ENCODE measurements at places on chromosomes 5 and 9. TPM values are rescaled to one million over a fixed set of nuclear protein-coding genes. Genes with fewer than 3 reads are reported as not detected.

DNA sequence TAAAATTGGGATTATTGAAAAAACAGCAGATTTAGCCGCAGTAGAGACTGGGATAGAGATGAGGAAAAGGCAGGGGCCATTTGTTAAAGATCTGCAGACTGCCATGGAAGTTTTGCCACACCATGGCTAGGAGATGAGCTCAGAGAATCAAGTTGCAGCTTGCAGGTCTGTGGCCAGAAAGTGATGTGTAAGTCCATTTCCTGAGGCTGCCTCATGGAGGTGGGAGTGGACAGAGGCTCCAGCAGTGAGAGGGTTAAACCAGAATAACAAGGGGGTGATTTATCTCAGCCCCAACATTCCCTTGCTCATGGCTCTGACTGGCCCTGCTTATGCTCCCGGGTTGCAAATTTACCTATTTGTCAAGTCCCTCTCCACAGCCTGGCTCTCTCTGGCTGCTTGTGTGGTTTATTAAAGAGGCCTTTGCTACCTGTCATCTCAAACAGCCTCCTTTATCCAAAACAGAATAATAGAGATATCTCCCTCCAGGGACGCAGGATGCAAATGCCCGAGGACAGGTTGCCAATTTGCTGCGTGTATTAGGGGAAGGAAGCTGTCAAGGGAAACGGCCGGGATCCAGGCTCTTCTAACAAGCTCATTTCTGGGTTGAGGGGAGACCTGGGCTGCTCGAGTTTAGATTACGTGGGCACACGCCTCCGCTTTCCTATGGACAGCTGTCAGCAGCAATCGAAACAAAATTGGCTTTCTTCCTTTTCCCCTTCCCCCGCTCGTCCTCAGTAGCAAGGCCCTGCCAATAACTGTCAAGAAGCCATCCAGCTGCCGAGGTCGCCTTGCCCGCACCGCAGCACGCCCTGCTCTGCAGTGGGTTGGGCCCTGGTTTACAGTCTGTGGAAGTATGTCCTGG is 72.8 kb upstream of the PITX1 start:
- DNase-seq = no peak

DNA sequence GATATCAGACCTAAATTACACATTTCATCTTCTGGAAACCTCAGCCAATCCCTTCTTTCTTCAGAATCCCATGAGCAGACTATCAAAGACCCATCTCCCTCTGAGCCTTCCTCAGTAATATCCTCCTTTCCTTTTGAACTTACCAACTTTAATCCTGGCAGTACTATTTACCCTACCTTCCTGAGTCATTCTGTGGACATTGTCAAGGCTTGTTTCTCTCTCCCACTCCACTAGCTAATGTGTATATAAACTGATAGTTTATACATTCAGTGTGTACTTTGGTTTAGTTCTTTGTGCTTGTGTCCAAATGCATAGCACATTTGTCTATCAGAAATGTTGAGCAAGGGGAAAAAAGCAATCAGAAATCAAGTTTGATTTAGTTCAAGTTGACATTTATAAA is 568.3 kb downstream of the CSNK1G3 start:
- DNase-seq = no peak

- DNase-seq = peak; percentile 94
These were observed 116.1 kb upstream of the TNC start for GRCh38 chr9:115234094-115234493.

- DNase-seq = no peak
These were observed 31.7 kb upstream of the CSF1R start for GRCh38 chr5:150117945-150118560.

DNA sequence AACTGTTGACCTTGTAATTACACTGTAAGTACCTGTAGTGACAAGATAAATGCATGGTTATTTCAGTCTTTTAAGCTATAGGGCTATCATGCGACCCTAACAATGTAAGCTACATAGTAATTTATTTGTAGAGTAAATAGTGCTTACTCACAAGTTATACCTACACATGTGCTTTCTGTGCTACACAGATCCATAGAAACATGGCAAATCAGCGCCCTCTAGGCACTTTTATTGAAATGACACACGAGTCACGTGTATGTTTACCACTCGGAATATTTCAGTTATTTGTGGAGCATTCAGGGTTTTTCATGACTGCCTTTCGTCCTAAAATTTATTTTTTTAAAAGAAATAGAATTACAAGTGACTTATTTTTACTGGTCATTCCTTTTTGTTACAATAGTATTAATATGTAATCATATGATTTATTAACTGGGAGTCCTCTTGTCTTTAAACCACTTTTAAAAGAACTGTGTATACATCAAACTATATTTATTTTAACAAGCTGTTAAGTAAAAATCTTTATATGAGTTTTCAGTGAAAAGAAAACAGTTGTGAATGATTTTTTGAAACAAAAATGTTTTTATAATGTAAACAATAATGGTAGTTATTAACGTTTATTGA is 1242.3 kb upstream of the WWC1 start:
- DNase-seq = peak; percentile 60

DNA sequence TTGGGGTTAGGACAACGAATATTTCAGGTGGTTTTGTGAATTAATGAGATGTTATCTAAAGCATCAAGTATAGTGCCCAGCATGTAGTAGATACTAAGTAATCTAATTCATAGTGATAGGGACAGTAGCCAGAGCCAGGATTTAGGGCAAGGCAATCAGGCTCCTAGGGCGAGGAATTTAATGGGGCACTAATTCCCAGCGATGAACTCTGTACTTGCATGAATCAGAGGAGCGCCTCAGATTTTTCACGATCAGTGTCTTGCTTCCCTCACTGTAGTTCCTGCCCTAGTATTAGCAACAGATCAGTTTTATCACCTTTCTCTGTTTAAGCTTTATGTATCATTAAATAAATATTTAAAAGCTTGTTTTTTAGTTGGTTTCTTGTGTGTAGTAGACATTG is 3.1 kb downstream of the AGGF1 start:
- no peak for DNase-seq

DNA sequence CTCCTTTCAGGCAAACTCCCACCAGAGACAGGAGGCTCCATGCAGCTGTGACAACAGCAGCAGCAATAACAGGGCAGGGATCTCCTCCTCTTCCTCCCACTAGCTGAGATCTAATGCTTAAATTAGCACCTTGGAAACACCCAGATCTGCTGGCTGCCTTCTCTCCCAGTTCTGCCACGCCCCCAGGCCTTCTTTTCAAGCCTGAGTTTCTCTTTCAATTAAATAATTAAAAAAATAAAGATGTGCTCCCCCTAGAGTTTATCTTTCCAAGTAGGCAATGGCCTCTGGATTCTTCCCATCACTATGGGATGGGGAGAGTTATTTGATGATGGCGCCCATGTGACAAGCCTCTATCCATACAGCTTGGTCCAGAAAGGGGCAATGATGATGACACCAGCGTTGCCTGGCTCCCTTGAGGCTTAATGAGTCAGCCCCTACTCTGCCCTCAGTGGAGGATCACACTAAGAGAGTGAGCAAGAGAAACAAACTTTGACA is 3.8 kb downstream of the FAM219A start:
- peak; percentile 62 for DNase-seq

- peak; percentile 55 for DNase-seq
These were observed 37.0 kb downstream of the ADAMTS12 start for GRCh38 chr5:33854733-33855151.

GRCh38 chr5:100430268-100431195 is 104.6 kb upstream of the FAM174A start:
- peak; percentile 47 for DNase-seq

GRCh38 chr9:110744715-110745384 is 76.3 kb downstream of the MUSK start:
- peak; percentile 97 for DNase-seq

DNA sequence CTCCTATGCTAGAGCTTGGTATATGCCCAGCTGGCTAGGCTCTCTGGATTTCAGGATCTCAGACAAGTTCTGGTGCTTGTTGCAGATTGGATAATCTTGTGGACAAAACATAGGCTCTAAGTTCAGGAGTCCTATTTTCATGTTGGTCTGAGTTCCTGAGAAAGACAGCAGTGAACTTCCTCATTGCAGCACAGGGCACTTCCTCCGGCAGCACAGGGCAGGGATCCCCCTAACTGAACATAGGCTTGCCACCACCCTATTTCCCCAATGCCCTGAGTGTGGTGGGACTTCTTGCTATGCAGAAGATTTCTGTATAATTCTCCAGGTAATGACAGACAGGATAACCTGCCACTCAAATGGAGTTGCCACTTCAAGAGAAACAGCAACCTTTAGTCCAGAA is 220.1 kb downstream of the PIK3R1 start:
- DNase-seq = no peak

GRCh38 chr5:115842089-115842935 is 577 bp downstream of the AP3S1 start:
- DNase-seq = peak; percentile 26

GRCh38 chr5:60014331-60014730 is 120.8 kb upstream of the PDE4D start:
- DNase-seq = no peak

DNA sequence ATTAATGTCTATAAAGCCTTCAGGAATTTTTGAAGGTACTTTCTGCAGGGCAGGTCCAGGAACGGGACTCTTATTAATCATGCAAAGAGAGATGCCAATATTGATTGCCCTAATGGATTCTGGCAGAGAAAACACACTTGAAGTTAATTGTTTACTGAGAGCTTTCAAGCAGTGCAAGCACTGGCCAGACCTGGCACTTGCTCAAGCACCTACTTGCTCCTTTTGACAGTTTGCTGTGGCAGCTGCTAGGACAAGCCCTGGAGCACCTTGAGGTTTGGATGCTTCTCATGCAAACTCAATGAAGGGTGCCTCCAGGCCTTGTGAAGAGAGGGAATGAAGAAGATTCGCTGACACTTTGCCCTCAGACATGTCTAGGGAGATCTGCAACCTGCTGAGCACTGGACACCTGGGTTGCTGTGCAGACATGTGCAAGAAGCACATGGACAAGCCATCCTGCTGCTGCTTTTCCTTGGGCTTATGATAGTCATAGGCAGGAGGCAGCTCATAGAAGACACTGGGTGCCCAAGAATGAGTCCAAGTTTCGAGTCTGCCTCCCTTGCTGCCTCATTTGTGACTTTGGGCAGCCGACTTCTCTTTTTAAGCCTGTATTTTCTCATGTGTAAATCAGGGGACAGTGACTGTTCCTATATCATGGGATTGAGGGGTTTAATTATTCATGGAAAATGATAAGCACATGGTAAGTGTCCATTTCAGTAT is 88.8 kb upstream of the EQTN start:
- no peak for DNase-seq

GRCh38 chr9:95167998-95168397 is 149.5 kb downstream of the FANCC start:
- DNase-seq = peak; percentile 87

DNA sequence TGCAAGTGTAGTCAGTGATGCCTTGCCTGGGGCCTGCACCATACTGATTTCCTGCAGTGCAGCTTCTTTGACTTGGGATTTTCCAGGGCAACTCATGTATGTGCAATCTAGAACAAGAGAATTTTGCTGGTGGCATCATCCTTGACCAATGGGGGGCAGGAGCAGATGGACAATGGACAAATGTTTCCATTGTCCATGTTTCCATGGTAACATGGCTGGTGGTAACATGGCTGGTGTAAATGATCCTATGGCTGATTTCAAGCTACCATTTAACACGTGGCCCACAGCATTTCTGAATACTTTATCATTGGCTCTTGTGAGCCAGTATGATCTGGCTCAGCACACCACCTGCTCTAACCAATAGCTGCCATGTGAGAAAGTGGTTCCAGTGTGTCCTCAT is 130.1 kb upstream of the OSMR start:
- DNase-seq = peak; percentile 13

DNA sequence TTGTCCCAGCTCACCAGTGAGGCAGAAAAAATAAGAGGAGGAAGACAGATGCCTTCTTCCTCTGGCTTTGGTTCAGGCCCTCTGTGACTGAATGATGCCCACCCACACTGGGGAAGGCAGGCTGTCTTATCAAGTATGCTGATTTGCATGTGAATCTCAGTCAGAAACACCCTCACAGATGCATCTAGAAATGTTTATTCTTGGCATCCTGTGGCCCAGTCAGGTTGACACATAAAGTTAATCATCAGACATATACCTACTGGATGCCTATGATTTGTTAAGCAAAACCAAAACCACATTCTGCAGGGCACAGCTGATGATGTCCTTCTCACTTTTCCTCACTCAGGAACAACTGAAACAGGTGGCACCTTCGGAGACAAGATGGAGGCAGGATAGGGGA is 243.4 kb upstream of the KCNN2 start:
- no peak for DNase-seq

DNA sequence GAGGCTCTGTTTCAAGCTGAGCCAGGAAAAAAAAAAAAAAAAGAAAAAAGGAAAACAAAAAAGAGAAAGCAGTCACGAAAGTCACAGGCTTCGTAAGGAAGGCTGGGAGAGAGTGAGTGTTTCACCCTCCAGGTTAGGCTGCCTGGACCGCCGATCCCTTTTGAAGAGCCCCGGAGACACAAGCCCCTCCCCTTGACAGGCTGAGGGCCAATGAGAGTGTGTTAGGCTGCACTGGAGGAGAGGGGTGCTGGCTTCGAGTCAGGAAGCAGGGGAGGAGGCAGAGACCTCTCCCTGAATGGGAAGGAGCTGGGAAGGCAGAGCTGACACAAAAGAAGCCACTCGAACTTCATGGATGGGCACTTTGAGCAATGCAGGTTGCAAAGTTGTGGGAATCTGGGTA is at the start of gene NMUR2:
TSS of gene NMUR2 (minus strand) at position 135 of the 400 bp plus-strand sequence. CDS start 166 bp downstream, outside the sequence.
- DNase-seq = peak; percentile 5

GRCh38 chr5:11037941-11038340 is 276.9 kb upstream of the DAP start:
- no peak for DNase-seq

HK3 gene
- not detected for total RNA-seq

TRIM7 gene
- total RNA-seq = 29.8 TPM

ST6GALNAC6 gene
- 40.6 TPM for total RNA-seq

CKMT2 gene
- total RNA-seq = 4.7 TPM

IL13 gene
- total RNA-seq = not detected

ANKRD18A gene
- total RNA-seq = 0.10 TPM

KCNT1 gene
- not detected for total RNA-seq

BARX1 gene
- not detected for total RNA-seq

CNOT6 gene
- total RNA-seq = 21.2 TPM

GARIN3 gene
- total RNA-seq = not detected

FOXD4 gene
- 0.65 TPM for total RNA-seq
